ENCODE measurements at places on chromosomes 2 and 18.

- DNase-seq = no peak
These were observed 51.8 kb downstream of the ATIC start for GRCh38 chr2:215363461-215364156.

DNA sequence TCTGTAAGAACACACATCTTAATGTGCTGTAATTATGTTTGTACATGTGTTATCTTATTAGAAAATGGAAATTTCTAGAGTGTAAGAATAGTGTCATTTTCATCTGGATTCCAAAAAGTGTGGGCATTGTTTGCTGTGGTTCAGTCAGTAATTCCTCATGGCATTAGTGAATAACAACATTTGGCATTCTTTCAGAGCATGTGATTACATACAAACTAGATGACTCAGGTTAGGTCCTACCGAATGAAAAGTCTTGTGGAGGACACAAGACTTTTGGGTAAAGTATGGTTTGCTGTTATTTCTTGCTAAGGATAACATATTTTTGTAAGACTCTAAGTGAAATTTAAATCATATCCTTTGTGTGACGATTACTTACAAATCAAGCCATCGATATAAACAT lies 593.1 kb upstream of the NRXN1 start:
- DNase-seq = no peak

GRCh38 chr18:27301615-27302378 lies 116.7 kb upstream of the CHST9 start:
- DNase-seq = no peak

GRCh38 chr2:190497428-190497827 lies 37.1 kb downstream of the NEMP2 start:
- no peak for DNase-seq

DNA sequence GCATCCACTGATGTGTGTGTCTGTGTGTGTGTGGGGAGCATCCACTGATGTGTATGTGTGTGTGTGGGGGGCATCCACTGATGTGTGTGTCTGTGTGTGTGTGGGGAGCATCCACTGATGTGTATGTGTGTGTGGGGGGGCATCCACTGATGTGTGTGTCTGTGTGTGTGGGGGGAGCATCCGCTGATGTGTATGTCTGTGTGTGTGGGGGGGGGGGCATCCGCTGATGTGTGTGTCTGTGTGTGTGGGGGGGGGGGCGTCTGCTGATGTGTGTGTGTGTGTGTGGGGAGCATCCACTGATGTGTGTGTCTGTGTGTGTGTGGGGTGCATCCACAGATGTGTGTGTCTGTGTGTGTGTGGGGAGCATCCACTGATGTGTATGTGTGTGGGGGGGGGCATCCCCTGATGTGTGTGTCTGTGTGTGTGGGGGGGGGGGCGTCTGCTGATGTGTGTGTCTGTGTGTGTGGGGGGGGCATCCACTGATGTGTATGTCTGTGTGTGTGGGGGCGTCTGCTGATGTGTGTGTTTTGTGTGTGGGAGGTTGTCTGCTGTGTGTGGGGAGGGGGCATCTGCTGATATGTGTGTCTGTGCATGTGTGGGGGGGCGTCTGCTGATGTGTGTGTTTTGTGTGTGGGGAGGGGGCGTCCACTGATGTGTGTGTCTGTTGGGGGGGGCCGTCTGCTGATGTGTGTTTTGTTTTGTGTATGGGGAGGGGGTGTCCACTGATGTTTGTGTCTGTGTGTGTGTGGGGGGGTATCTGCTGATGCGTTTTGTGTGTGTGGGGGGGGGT lies 125.9 kb downstream of the NFATC1 start:
- DNase-seq = no peak

DNA sequence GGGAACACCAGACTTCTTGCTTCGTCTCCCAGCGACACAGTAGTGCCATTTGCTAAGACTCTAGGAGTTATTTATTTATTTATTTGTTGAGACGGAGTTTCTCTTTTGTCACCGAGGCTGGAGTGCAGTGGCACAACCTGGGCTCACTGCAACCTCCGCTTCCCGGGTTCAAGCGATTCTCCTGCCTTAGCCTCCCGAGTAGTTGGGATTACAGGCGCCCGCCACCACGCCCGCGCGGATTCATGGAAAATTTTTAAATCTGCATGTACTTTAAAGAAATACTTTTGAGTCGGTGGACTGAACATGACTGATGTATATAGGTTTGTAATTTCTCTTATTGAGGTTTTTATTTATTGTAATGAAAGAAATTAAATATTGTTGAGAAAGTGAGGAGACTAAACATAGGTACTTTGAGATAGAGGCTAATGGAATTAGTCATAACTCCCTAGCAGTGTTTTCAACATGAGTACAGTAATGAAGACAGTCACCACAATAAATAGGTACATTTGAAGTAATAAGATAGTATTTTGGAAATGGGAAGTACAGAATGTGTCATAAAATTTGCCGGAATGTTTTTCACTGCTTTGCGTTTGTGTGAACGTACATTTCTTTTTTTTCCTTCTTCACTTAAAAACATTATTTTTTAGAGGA lies 983 bp downstream of the MTX2 start:
- no peak for DNase-seq

DNA sequence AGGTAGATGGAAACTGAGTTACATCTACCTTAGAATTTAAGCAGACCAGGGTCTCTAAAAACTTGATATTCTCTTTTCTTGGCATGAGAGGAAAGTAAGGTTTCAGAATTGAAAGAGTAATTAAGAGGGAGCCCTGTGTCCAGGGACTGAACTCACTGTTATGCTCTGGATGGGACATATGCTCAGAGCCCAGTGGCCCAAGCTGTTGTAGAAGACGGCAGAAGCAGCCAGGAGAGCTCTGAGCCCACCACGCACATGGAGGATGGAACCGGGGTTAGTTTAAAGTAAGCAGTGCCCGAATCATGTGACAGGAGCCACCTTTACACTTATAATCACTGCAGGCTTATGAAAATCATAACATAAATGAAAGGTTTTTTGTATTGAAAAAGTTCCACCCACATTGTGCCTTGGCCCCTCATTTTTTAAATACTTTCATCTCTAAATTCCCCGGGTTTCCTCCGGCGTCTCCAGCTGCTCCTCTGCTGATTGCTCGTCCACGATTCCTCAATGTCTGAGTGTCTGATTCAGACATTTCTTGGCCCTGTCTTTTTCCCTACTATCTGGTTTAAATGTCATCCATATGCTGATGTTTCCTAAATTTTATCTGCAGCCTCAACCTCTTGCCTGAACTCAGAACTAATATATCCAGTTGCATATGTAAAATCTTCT lies 36.1 kb upstream of the SPTBN1 start:
- no peak for DNase-seq

DNA sequence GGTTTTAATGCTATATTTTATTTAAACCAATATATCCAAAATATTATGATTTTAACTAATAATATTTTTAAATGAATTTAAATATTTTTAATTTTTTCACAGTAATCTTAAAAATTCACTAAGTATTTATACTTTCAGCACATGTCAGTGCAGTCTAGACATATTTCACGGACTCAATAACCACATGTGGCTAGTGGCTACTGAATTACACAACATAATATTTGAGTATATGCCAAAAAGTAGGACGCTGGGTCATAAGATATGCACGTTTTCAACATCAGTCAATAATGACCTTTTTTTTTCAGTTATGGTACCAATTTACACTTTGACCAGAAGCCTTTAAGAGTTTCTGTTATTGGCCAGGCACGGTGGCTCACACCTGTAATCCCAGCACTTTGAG lies 117.7 kb downstream of the GFPT1 start:
- no peak for DNase-seq

- DNase-seq = no peak
These were observed 520.1 kb downstream of the ARHGAP15 start for GRCh38 chr2:143649226-143649740.

DNA sequence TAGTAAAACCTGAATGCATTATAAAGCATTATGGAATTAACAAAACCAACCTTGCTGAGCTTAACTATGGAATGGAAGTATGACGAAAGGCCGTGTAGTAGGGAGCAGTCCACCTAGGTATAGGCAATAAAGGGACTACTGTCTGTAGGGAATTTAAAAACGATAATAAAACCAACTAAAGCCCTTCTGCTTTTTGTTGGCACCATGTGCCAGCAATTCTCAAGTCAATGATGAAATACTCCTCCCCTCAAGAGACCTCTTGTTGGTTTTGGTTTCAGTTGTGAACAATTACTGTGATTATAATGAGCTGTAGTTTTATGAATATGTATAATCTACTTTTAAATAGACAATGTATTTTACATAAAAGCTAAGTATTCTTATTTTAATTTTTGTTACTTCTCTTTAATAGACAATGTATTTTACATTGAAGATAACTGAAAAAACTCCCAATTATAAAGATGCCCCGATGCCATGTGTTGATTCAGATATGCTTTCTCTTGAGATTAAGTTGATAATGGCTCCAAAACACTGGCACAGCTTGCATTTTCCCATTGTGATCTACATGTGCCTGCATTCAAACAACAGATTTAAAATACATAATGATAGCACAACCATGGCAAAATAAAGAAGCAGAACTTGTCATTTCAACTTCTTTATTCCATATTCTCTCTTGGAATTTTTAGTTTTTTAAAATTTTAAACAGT lies 55.5 kb upstream of the ZDBF2 start:
- DNase-seq = no peak

DNA sequence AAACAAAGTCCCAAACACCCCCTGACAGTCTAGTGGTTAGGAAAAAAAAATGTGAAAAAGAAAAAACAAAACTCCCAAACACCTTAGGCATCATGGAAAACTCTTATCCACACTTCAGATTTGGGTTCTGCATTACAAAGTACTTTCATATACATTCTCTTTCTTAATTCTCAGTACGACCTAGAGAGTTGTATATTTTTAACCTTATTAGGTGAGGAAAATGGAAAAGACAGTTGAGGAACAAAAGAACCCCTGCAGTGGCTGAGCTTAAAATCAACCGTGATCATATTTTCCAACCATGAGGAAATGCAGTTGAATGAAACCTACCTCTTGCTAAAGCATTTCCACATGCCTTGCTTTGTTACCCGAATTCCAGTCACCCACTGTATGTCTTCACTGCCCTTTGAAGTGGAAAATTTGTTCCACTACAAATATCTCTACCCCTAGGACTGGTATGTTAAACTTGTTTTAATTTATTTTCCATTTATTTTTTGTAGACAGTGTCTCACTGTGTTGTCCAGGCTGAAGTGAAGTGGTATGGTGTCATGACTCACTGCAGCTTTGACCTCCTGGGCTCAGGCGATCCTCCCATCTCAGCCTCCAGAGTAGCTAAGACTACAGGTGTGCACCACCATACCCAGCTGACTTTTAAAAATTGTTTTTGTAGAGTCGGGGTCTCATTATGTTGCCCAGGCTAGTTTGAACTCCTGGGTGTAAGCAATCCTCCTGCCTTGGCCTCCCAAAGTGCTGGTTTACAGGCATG lies 56.9 kb upstream of the LPIN2 start:
- no peak for DNase-seq

GRCh38 chr2:192298664-192299063 lies 103.9 kb upstream of the TMEFF2 start:
- DNase-seq = no peak

DNA sequence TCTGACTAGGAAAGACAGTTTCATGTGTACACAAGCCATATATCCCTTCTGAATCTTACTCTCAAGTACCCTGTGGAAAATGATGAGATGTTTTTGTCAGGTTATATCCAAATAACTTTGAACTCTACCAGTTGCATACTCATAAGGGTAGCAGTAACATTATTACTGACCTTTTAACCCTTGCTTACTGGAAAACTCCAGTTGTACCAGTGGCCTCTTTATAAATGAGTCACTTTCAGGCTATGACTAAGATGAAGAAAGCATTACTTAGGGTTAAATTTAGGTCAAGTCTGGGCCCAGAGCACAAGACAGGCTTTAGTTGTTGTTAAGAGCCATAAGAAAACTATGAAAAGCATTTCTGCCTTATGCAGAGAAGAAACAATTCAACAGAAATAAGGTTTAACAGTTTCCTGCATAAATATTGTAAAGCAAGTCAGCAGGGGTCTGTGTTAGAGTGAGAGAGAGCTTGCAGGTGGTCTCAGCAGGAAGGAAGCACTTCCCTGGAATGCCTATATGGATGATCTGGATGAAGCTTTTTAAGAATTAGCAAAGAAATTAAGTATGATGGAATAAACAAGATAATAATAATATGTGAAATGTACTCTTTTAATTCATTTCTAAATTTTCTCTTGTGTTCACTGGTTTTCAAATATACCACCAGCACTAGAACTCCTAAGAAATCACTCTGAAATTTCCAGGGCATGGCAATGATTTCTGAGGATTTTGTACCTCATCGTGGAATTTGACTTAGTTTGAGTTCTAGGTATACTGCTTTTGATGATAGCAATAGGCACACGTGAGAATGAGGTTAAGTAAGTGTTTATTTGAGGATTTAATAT lies 126.6 kb downstream of the UBE2E3 start:
- DNase-seq = no peak

- peak; percentile 58 for DNase-seq
These were observed 213.4 kb upstream of the GATA6 start for GRCh38 chr18:21955757-21956652.

- no peak for DNase-seq
These were observed 111.9 kb downstream of the IRS1 start for GRCh38 chr2:226687641-226688253.

GRCh38 chr2:196172951-196173350 lies 1.6 kb upstream of the STK17B start:
- DNase-seq = no peak

DNA sequence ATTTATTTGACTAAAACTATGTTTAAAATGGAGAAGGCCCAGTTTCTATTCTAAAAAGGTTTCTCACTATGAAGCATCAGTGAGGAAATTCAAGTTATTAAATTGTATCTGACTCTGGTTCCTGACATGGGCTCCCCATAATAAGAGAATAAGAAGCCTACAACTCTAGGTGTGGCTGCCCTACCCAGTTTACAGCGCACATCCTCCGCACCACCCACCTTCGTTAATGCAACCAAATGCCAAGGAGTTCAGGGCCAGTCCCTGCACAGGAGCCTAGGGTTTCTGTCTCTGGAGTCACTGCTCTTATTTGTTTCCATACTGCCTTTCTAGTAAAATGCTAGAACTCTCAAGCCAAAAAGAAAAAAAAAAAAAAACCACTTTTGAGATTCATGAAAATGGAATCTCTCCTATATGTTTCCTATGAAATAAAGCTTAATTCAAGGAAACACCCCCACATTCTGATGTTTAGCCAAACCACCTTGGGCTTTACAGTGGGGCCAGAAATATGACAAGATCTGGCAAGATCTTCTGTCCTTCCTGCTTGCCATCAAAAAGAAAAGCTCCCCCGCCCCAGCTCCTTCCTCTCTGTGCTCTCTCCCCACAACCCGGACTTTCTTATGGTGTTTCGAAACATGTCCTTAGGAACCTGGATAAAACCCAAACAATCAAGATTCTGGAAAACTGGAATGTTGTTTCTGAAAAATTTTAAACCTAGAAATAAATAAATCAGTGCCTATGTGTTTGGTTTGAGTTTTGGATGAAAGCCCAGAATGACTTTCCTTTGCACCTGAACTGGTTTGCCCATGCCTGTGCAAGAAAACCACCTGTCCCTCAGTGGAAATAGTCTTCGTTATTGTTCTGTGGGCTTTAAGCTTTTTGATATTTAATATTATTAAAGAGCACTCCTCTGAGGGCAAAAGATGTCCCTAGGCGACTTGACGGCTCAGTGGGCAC lies 136.7 kb downstream of the SP3 start:
- no peak for DNase-seq

All from renal pelvis (tissue), 12 donors.